Stimulated activated CD4-positive, alpha-beta T cell treated with anti-CD3 and anti-CD28 coated beads, Interleukin-1b, Interleukin-23, amount 100 ng/mL, for 1 hour (primary cell): ENCODE measurements at places on chromosomes 1 and 21.
A peak's percentile ranks its signal among the peaks of the same experiment; 100 is the strongest.

GRCh38 chr1:53871221-53871620 is 18.4 kb downstream of the YIPF1 start:
- DNase-seq, result no peak

DNA sequence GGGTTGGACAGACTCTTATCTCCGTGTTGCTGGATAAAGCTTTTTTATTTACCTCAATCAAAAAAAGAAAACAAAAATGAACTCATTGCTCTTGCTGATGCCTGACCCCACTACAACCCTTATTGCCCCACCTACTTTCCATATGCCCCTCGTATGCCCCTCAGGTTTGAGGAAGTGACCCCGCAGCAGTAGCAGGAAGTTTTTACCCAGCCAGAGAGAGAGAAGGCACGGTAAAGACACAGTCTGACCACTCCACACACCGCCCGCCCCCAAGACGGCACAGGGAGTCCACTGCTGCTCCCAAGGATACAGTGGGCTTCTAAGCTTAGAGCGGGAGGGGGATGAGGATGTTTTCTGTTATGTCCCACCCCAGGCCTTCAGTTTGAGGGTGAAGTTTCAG is 9.8 kb downstream of the PLEKHO1 start:
- DNase-seq, result no peak

- DNase-seq, result no peak
Measured at GRCh38 chr1:220825819-220826551, 39.3 kb downstream of the MTARC1 start.

GRCh38 chr1:89800022-89800655 is 20.7 kb upstream of the LRRC8D start:
- no peak for DNase-seq

- DNase-seq, result no peak
Measured at GRCh38 chr21:42114646-42115045, 43.5 kb downstream of the UMODL1 start.

GRCh38 chr1:107767156-107767582 is 197.8 kb downstream of the VAV3 start:
- DNase-seq, result no peak

DNA sequence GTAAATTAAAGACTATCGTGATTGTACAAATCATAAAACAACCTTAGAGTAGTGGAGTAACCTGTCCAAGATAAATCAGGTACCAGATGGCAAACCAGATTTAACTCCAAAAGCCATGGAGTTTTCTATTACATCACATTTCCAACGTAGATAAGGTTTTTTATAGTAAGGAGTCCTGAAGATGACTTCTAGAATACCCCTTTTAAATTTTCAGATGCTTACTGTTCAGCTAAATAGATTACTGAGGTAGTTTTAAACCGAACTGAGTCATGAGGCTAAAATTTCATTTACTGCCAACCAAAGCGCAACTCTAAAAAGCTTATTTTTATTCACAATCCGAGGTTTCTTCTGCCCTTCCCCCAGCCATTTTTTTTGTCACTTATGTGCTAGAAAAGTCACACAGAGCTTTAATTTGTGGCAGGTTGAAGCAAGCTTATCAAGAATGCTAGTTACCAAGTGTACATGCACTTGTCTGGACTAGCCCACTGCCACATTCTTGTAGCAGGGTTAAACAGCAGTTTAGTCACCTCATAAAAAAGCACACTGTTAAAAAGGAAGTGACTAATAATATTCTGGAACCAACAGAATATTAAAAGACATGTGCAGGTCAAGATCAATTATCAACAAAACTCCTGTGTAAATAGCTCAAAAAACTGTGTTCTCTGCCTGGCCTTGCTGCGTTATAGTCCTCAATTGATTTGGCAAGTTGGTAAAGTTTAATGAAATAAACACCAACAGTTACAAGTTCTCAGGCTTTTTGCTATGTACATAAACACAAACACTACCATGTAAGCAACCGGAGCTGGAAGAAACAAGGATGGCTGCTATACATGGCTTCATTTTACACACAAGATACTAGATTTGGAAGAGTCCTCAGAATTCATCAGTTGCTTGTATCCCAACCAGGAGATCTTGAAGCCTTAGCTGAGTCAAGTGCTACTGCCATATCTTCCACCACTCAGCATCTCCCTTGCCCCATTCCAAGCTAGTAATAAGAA is 180.3 kb upstream of the DMRTA2 start:
- DNase-seq, result no peak

DNA sequence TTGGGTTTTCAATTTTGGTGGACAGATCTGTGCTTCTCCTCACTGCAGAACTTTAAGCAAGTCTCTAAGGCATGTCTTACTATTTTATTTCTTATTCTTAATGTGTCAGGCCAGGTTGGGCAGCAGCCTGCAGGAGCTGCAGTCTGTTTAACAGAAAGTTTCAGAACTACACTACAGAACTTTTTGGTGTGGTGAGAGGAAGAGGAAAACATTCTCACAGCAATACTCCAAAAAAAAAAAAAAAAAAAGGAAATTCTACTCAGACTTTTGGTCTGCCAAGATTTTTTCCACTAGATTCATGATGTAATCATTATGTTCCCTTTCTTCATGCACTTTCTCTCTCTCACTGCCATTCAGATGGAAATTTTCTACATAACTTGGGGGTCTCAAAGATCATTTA is 255.2 kb downstream of the COL11A1 start:
- DNase-seq, result no peak

DNA sequence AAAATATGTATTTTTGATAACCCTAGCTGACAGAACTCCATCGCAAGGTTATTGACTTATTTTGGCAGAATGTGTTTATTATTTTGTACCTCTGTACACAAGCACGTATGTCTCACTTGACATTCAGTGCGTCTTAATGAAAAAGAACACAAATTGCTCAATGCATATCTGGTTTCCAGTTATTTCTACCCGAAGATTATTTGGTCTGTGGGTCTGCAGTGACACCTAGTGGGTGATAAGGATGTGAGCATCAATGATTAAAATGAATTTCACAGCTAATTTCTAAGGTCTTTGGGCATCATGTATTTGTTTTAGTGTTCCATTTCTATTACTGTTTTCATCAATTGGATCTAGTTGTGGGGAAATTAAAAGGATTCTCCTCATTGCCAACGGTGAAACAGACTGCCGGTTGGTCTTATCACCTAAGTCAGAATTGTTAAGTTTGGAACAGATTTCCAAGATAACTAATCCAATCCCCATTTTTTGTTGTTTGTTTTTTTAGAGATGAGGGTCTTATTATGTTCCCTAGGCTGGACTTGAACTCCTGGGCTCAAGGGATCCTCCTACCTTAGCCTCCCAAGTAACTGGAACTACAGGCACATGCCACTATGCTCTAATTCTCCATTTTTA is 13.9 kb downstream of the DDX20 start:
- peak; percentile 21 for DNase-seq
